CD4-positive, alpha-beta memory T cell (primary cell): ENCODE measurements at places on chromosomes 5 and 9.

- no peak for DNase-seq
Observed at GRCh38 chr9:110825950-110826349, 157.4 kb downstream of the MUSK start.

DNA sequence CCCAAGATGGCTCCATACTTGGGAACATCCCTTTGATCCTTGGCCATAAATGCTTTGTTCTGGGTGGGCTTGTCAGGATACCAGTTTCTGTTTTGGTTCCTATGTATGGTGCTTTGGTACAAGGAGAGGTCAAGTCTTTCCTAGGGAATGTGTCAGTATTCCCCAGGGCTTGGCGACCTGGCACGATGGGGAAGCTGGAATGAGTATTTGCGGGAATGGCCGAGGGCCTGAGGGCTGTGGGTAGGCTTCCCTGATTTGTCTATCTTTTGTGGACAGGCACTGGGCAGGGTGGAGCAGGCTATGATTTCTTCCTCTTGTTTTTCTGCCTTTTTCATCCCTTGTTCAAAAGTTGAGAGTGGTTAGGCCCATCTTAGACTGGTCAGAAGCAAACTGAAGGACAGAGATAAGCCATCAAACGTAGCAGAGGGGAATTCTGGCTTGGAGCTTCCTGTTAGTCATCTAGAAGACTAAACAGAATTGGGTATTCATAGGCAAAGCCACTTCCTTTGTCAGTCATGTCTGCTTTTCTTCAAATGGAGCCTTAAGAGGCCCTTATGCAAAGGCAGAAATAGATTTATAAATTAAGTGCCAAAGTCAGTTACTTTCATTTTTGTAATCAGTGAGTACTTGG is 13.7 kb downstream of the DOCK2 start:
- peak; percentile 70 for DNase-seq

DNA sequence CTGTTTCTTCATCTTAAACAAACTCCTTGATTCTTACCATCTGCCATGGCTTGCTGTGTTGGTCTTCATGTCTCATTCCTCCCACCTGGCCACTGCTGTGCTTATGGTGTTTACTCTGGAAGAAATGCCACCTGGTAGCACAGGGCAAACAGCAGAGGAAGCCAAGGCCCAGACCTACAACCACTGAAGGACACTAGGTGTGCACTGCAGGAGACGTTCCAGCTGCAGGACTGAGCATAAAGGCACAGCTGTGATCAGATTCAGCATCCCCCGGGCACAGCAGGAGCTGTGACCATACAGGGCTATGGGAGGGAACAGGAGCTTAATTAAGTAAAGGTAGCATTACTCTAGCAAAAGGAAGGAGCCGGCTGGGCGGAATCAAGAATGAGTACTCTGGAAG is 12.6 kb upstream of the GNAQ start:
- no peak for DNase-seq

DNA sequence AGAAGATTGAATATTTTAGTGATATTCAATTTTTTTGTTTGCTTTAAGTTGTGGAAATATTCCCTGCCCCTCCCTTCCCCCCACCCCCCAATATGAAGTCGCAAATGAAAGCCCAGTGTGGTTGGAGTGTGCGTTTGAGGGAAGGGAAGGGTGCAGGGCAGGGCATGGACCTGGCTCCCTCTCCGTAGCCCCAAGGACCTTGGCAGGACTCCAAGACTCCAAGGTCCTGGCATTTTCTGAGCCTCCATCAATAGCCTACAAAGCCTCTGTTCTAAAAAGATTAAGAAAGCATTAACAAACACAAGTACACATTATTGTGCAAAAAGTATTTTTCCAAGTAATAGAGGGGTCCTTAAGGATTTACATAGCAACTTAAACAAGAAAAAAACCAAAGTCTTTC is 38.8 kb upstream of the PTPN3 start:
- DNase-seq, result no peak

DNA sequence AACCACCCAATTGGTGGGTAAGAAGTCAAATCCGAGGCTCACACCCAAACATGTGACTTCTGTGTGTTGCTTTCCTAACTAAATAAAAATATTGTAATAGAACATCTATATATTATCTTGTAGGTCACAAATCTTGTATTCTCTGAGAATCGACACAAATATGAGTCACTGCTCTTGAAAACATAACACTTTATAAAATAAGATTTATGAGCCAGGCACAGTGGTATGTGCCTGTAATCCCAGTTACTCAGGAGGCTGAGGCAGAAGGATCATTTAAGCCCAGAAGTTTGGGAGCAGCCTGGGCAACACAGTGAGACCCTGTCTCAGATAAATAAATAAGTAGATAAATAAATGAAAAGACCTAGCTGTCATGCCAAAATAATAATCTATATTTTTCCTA is 624.1 kb downstream of the ANXA1 start:
- DNase-seq, result no peak

- DNase-seq, result no peak
Observed at GRCh38 chr5:1788828-1789227, 10.8 kb downstream of the MRPL36 start.
